ENCODE measurements at places on chromosomes 4 and X. TPM values are rescaled to one million over a fixed set of nuclear protein-coding genes. Genes with fewer than 3 reads are reported as not detected.

TEX11 gene
- total RNA-seq, result 5.0 TPM

NUDT11 gene
- total RNA-seq, result 1.1 TPM

PTTG2 gene
- 0.79 TPM for total RNA-seq

RIBC1 gene
- total RNA-seq, result 1.1 TPM

SMPX gene
- not detected for total RNA-seq
